Stimulated activated CD4-positive, alpha-beta T cell treated with anti-CD3 and anti-CD28 coated beads, TNF-alpha, amount 100 ng/mL, for 48 hours (primary cell): ENCODE measurements at places on chromosomes 1 and 21.

GRCh38 chr1:167720965-167721616 lies 691 bp upstream of the MPZL1 start:
- DNase-seq, result no peak

GRCh38 chr1:63012339-63012738 lies 228.4 kb downstream of the ATG4C start:
- DNase-seq, result no peak

GRCh38 chr1:174322202-174322862 lies 125.4 kb upstream of the GPR52 start:
- no peak for DNase-seq

GRCh38 chr1:22271847-22272801 lies 129.2 kb upstream of the WNT4 start:
- DNase-seq, result no peak

- no peak for DNase-seq
These were observed 246.1 kb downstream of the FMN2 start for GRCh38 chr1:240337781-240338180.
